ENCODE measurements at places on chromosomes 3 and 15. TPM values are rescaled to one million over a fixed set of nuclear protein-coding genes. Genes with fewer than 3 reads are reported as not detected.

PLA2G4F gene
- 176 TPM for total RNA-seq

GRCh38 chr3:22045882-22046281, 294.9 kb upstream of the ZNF385D start:
- no peak for DNase-seq

P2RY13 gene
- total RNA-seq = 0.76 TPM

SENP7 gene
- 18.3 TPM for total RNA-seq

DNA sequence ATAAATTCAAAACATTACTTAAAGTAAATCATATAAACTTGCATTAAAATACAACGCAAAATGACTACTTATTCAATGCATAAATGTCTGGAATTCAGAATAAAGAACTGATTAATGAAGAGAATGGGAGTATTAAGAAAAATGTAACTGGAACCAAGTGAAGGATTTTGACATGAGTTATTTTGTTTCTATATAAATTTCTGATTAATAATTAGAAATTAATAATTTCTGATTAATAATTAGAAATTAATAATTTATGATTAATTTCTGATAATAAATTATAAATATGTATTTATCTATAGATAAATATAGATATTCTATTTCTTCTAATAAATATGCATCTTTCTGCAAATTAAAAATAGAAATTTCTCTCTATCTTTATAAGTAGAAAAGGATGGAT, 160.0 kb upstream of the STRIT1 start:
- DNase-seq = no peak

GRCh38 chr3:117495620-117496019, 786.0 kb downstream of the TUSC7 start:
- no peak for DNase-seq

GRCh38 chr3:165192610-165193192, 3.5 kb downstream of the SLITRK3 start:
- no peak for DNase-seq

GRCh38 chr15:55587321-55588069, 650 bp downstream of the PYGO1 start:
- DNase-seq = no peak

BFSP2 gene
- total RNA-seq = not detected

- no peak for DNase-seq
Measured at GRCh38 chr3:99972380-99973104, 141.8 kb downstream of the FILIP1L start.

- no peak for DNase-seq
Measured at GRCh38 chr3:139534992-139535879, 4.3 kb downstream of the RBP1 start.

DNA sequence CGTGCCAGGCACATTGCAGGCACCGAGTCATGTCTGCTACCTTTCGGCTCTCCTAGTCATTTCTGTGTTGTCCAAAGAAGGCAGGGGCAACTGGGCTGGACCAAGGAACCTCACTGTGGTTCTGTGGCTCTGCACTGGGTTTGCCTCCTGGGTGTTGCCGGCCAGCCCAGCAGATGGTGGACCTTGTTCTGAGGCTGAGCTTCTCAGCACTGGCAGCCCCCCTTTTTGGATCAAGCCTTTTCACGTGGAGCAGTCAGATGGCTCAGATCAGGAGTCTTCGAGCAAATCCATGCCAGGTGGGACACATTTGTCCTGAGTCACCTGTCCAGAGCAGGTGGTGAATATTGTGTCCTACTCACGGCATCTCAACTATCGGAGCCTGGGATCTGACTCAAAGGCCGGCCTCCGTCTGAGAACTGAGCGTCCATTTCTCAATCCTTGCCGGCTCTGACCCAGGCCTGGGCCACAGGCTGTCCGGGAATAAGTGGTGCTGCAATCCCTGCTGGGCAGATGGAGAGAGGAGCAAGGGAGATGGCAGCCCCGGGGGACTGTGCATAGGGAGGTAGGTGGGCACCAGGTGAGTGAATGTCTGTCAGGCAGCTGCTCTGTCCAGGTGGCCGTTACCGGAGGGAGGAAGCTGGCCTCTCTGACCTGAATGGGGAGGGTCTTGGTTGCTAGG, at the start of gene IL16:
Gene IL16, plus strand, starts transcription at position 304 of the 679 bp plus-strand sequence. CDS start 28,521 bp downstream, outside the sequence.
- peak; percentile 13 for DNase-seq

- DNase-seq = no peak
Measured at GRCh38 chr3:67290438-67290837, 292.3 kb downstream of the KBTBD8 start.
